Heart left ventricle (tissue), 16 donors: ENCODE measurements at places on chromosomes 16 and 17.

GRCh38 chr17:75288770-75289114 is 491 bp downstream of the SLC25A19 start:
- DNase-seq, result no peak

DNA sequence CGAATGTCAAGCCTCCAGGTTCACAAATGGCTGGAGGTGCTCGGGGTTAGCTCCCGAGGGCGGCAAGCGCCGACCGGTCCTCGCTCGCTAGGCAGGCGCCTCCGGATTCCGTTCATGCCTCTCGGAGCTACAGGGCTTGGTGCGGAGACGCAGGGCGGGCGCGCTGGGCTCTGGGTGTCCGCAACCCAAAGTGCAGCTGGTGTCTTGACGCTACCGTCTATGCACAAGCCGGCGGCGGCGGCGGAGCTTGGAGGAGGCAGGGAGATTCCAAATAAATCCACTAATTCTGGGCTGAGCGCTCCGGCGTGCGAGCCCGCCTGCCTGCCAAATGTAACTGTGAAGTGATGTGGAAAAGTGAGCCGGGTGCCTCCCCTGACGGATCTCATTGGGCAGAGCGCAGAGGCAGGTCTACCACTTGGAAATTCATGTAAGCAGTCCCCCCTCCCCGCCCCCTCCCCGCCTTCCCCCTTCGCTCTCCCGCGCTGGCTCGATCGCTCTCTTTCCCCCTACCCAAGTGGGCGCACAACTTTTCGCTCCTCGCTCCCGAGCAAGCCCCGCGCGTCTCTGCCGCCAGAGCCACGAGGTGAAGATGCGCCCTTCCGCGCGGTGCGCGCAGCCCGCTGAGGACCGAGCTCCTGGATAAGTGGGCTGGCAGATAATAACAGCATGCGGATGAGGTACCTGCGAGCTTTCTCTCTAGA is at the start of gene CDH8:
TSS of gene CDH8 (minus strand) at position 338 of the 701 bp plus-strand sequence. CDS start 15,035 bp downstream, outside the sequence.
- DNase-seq, result no peak

GRCh38 chr16:15894571-15895374 is 6.4 kb upstream of the CEP20 start:
- no peak for DNase-seq

DNA sequence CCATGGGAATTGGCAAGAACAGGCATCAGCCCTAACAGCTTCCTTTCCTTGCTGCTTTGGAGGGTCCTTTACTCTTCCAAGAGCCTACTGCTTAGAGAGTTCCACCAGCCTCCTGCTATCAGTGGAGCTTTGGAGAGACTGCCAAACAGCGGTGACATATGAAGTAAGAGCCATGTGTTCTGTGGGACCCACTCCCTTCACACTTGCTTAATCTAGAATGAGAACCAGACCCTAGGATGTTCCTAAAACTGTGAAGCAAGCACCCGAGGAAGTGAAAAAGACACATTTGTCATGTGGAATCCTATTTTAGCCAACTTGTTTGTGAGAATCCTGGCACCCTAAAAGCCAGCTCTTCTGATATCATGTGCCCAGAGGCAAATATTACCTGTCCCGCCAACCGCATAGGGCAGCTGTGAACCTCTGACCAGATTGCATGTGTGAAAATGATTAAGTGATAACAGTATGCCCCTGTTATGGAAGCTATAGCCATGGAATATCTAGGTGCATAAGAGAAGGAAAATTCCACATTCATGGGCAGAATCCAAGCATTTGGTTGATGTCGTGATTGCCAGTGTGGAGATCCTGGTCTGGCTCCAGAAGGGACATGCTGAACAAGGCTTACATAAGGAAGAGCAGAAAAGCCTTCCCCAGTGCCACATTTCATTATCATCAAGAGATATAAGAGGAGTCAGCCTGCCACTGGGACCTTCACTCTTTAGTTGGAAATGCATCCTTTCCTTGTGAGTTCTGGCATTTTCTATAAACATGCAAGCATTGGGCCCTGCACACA is 18.7 kb downstream of the RCVRN start:
- DNase-seq, result no peak

DNA sequence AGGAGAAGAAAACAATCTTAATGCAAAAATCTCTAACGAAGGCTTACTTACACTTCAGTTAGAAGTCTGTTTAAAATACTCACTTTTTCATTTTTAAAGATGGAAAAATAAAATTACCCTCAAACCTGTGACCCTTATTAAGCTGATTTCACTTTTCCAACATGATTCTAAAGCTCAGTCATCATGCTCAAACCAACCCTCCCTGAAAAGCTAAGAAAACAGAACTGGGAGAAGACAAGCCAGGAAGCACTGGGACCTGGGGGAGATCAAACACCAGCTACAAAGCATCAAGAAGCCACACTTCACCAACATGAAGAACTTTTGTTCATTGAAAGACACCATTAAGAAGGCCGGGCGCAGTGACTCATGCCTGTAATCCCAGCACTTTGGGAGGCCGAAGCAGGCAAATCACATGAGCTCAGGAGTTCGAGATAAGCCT is 88.8 kb downstream of the LITAF start:
- no peak for DNase-seq

- DNase-seq, result no peak
Observed at GRCh38 chr16:11966173-11966572, 1.2 kb downstream of the TNFRSF17 start.

GRCh38 chr16:1942047-1942809 is 771 bp downstream of the MSRB1 start:
- peak; percentile 52 for DNase-seq

- DNase-seq, result no peak
Observed at GRCh38 chr17:81488276-81488860, 24.2 kb downstream of the ACTG1 start.

DNA sequence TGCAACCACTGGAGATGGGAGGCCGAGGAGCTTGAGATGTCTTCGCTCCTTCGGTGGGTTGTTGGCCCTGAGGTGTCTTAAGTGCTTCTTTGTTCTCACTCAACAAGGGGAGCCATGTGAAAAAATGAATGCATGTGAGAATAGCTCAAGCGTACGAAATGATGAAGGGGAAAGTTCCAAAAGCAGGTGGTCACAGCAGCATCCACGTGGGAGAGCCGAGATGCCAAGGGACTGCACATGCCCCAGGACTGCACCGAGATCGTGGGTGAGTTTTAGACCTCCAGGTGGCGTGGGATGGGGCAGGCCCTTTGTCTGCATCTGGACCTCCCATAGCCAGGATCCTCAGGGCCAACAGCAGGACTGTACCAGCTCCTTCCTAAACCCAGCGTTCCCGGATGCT is 8.1 kb downstream of the SLC38A8 start:
- DNase-seq, result no peak

DNA sequence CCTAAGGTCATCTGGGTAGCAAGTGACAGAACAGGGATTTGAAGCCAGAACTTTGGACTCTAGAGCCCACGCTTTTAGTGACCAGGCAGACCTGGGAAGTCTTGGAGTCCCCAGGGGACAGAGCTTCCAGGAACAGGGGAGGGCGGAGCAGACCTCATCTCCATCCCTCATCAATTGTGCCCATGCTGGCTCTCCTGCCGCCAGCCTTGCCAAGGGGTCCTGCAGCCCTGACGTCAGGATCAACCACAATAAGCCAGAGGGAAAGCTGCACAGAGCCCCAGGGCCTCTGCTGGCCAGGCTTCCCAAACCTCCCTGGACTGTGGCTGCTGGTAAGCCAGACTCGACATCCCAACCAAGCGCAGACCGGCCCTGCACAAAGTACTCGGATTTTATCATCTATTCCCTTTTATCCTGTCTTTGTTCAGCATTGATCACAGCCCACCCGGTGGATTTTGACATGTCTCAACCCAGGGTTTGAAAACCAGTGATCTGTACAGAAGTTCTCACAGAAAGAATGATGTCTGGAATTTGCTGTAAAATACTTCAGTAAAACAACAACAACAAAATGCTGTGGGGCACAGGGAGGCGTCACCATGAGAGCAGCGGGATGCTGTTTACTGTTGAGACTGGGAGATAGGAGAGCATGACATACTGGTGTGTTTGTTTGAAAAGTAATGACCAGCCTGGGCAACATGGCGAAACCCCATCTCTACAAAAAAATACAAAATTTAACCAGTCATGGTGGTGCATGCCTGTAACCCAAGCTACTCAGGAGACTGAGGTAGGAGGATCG is 11.8 kb downstream of the C16orf74 start:
- no peak for DNase-seq

GRCh38 chr17:41340934-41341861 is 9.4 kb downstream of the KRT33A start:
- no peak for DNase-seq

GRCh38 chr16:80665356-80665755 is 124.6 kb downstream of the DYNLRB2 start:
- no peak for DNase-seq

GRCh38 chr17:80866050-80866793 is 125.4 kb upstream of the CHMP6 start:
- peak; percentile 66 for DNase-seq

- no peak for DNase-seq
Observed at GRCh38 chr17:43900858-43901754, 6.2 kb downstream of the MPP2 start.

- DNase-seq, result peak; percentile 43
Observed at GRCh38 chr17:64128787-64129514, 993 bp downstream of the ERN1 start.

DNA sequence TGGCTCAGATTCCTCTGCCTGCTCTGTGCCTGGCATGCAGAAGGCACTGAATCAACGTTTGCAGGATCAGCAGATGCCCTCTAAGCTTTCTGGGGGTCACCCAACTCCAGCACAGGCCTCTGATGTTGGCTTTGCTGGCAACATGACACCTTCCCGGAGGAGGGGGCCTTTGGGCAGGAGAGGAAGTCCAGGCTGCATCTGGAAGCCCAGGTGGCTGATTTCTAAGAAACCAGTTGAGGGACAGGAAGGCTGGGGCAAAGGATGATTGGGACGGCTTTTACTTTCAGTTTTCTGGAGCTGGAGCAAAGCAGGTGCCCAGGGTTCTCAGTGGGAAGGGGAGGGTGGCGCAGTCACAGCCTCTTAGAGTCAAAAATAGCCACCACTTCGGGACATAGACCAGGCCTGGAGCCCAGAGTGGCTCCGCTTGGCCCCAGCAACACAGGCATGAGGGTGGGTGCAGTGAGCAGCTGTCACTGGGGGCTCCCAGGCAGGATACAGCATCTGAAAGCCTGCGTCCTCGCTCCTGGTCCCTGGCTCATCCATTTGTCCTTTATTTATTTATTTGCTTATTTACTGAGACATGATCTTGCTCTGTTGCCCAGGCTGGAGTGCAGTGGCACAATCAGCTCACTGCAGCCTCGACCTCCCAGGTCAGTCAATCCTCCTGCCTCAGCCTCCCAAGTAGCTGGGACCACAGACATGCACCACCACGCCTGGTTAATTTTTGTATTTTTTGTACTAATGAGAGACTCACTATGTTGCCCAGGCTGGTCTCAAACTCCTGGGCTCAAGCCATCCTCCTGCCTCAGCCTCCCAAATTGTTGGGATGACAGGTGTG is 15.1 kb downstream of the SOCS1 start:
- peak; percentile 51 for DNase-seq

DNA sequence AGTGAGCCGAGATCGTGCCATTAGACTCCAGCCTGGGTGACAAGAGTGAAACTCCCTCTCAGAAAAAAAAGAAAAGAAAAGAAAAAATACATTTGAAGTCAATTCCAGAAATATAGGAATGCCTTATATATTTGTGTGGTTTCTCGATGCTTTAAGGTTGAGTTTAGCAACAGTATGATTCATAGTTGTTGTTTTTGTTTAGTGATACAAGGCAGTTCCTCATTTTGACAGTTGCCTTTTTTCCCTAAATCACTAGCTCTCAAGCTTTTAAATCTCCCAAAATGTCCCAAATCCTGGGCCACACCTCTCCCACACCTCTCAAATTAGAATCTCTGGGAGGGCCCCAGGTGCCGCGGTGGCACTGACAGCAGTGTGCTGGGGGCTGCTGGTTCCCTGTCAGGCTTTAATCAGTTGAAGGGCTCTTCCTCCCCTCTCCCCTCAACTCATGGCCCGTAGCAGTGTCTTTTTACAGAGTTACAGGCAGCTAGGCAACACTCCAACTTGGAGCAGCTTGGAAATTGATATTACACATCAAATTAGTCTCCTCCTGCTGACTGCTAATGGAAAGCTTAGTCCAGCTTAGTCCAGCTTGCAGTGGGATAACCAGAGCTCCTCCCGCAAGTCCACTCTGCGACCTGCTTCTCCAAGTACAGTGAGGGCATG is 58.4 kb downstream of the EPN2 start:
- DNase-seq, result no peak

DNA sequence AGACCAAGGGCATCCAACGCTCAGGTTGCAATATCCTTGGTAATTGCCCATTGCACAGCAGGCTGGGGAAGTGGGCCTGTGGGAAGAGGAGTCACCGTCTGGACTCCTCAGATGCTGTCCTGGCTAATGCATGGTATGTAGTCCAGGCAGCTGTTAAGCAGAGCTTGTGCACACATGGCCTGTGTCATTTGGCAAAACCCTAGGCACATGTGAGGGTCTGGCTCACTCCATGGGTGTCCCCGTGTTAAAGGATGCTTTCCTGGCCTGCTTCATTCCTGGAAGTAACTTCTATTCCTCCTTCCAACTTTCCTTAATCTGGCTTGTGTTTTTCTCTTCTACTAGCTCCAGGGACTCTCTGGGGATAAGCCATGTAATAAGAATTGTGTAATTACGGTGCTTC is 378.0 kb upstream of the CA10 start:
- DNase-seq, result peak; percentile 40

- no peak for DNase-seq
Observed at GRCh38 chr17:65456368-65457151, 104.9 kb downstream of the AXIN2 start.

DNA sequence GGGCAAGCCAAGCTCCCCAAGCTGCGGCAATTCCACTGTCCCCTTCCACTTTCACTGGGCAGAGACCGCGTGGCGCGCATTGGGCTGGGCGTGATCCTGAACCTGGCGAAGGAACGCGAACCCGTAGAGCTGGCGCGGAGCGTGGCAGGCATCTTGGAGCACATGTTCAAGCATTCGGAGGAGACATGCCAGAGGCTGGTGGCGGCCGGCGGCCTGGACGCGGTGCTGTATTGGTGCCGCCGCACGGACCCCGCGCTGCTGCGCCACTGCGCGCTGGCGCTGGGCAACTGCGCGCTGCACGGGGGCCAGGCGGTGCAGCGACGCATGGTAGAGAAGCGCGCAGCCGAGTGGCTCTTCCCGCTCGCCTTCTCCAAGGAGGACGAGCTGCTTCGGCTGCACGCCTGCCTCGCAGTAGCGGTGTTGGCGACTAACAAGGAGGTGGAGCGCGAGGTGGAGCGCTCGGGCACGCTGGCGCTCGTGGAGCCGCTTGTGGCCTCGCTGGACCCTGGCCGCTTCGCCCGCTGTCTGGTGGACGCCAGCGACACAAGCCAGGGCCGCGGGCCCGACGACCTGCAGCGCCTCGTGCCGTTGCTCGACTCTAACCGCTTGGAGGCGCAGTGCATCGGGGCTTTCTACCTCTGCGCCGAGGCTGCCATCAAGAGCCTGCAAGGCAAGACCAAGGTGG is 9.8 kb downstream of the SARM1 start:
- no peak for DNase-seq

DNA sequence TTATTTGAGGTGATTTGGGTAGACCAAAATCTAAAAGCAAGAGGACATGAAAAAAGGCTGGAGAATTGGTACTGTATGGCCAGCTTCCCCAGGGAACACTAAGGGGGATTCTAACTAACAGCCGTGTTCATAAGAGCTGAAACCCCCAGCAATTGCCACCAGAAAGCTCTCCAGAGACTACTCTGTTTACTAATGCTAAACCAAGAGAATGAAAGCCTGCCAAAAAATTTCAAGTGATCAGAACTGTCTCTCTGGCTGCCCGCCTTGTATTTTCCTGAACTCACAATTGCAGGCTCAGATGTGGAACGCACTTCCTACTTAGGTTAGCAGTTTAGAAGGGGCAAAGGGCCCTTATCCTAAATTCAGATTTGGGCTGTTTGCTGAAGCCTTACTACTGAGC is 24.1 kb downstream of the MYH10 start:
- peak; percentile 35 for DNase-seq

- DNase-seq, result no peak
Observed at GRCh38 chr16:57107321-57107922, 15.0 kb downstream of the CPNE2 start.
